ENCODE measurements at places on chromosomes 12 and 14. TPM values are rescaled to one million over a fixed set of nuclear protein-coding genes. Genes with fewer than 3 reads are reported as not detected.

- no peak for DNase-seq
- no peaks in the 10 kb centered on the region for H3K4me1 ChIP-seq
- no peak overlapping the region for H3K27ac ChIP-seq
- peaks cover 4% of the 10 kb centered on the region for H3K36me3 ChIP-seq
These were observed 27.4 kb downstream of the MDM2 start for GRCh38 chr12:68835333-68835908.

- DNase-seq: peak; percentile 35
- no peaks in the 10 kb centered on the region for H3K27me3 ChIP-seq
- no peaks in the 10 kb centered on the region for H3K4me1 ChIP-seq
These were observed 376.0 kb downstream of the ALG10 start for GRCh38 chr12:34398366-34398705.

CHURC1 gene
- 102 TPM for total RNA-seq

DNA sequence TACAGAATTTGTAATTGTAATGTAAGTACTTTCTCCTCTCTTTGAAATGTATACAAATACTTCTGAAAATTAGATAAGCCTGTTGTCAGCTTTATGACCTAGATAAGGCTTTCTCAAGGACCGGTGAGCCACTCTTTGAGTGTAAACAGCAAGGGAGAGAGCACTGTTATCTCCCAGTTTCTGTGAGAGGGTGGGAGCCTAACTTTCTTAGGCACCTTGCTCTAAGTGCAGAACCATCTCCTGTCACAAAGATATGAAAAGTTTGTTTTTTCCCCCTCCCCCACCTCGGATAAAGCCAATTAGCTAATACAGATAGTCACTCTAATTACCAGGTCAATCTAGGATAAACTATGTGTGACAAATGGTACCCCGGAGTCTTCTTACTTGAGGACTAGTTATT lies 35.8 kb downstream of the CAPS2 start:
- H3K27ac ChIP-seq: no peak overlapping the region
- H3K4me3 ChIP-seq: no peak overlapping the region
- no peak for DNase-seq
- no peaks in the 10 kb centered on the region for H3K27me3 ChIP-seq
- no peaks in the 10 kb centered on the region for H3K36me3 ChIP-seq

POTEM gene
- total RNA-seq: not detected
